PC-9 (cell line): ENCODE measurements at places on chromosomes 7 and 10. TPM values are rescaled to one million over a fixed set of nuclear protein-coding genes. Genes with fewer than 3 reads are reported as not detected.
A peak's percentile ranks its signal among the peaks of the same experiment; 100 is the strongest.

DNA sequence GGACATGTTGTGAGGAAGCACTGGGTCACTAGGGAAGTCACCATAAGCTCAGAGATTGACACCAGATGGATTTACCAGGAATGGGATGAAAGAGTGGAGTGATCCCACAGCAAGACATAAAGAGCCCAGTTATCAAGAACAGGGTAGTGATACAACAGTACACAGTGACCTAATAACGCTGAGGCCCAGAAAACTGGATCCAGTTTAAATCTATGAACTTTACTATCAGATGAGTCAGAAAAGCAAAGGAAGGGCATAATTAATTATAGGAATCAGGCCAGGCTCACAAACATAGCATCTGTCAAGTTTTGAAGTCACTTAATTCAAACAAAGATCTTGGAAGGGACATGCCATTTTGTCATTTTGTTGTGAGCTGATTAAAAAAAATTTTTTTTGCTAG lies 73.5 kb downstream of the LRRN3 start:
- no peak for DNase-seq

LIPF gene
- not detected in 2 replicates for total RNA-seq

- DNase-seq: no peak
Observed at GRCh38 chr10:33674491-33674890, 340.0 kb upstream of the NRP1 start.

DNA sequence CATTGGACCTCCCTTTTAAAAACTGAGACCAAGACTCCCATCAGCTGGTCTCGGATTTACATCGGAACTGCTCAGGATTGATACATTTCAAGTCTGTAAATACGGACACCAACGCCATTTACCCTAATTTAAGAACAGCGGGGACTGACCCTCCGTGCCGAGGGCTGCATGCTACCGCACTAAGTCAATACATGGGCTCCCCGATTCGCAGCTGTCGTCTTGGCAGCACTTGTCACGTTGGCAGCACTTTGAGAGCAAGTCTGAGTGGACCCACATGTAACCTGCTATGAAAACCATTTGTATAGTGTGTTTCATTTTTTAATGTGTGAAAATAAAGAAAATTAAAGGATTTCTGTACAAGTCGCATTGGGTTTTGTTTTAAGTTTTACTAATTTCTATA lies 83.4 kb downstream of the EZH2 start:
- no peak for DNase-seq

- no peak for DNase-seq
Observed at GRCh38 chr7:81680120-81680519, 89.7 kb downstream of the HGF start.

- DNase-seq: no peak
Observed at GRCh38 chr7:158993591-158993990, 137.2 kb downstream of the DYNC2I1 start.

NPSR1 gene
- not detected in 2 replicates for total RNA-seq

PLCE1 gene
- total RNA-seq: 14.8 and 15.2 TPM in 2 replicates

GRCh38 chr10:124484661-124485060 lies 23.0 kb downstream of the LHPP start:
- DNase-seq: no peak

OR9A2 gene
- total RNA-seq: not detected in 2 replicates

FFAR4 gene
- 0.25 TPM in 1 of 2 replicates, not detected in the other for total RNA-seq

DGKI gene
- total RNA-seq: 0.41 and 0.65 TPM in 2 replicates

GRCh38 chr7:92303761-92304160 lies 58.0 kb downstream of the ANKIB1 start:
- DNase-seq: no peak

DNA sequence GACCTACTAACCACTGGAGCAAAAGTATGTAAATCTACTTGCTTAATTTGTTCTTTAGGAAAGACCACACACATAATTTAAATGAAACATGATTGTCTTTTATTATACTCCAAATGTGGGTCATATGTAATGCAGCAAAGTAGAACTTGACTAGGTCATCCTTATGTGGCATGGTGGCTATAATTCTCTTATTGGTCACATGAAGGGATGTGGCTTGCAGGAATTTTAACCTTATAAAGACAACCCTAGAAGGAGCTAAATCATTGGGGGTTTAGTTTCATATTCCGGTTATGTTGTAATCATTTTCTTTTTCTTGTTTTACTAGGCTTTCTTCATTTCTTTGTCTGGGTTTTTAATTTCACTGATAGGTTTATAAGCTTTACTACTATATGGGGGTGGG lies 93.9 kb downstream of the SEPTIN7 start:
- no peak for DNase-seq

- no peak for DNase-seq
Observed at GRCh38 chr10:104199567-104199966, 32.6 kb downstream of the CFAP43 start.

KCNIP2 gene
- total RNA-seq: 4.0 and 5.1 TPM in 2 replicates

DNA sequence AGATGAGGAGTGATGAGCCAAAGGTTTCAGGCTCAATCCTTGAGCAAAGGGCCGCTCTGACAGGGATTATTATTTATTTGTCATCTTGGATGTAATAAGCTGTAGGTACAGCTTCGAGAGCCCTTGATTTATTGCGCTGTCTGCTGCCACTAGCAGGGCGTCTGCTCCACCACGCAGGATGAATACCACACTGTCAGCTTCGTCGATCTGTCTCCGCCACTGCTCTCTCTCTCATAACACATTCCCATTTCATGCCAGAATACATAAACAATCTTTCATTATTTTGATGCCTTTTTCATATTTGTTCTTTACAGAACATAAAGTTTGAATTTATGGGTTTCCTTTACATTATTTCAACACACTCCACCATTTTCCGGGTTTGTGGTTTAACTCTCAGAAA lies 276.6 kb downstream of the LRMDA start:
- no peak for DNase-seq

DNA sequence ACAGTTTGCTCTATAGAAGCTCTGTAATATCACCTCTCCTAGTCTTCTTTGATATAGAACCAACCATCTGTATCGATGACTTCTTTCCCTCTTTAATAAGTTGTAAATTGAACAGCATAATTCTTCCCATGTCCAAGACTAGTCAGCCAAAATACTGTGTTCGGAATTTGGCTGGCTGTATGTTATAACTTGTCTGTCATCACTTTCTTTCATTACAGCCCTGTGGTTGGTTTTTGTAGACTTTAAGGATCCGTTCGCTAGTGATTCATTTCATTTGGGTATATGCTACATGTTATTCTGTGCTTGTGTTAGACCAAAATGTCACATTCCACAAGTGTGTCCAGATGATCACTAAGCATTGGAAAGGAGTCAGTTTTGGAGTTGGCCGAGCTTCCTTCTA lies 155.4 kb upstream of the ITGB1 start:
- DNase-seq: no peak

TDRD1 gene
- total RNA-seq: not detected in 2 replicates

GRCh38 chr7:110918949-110919548 lies 171.9 kb upstream of the LRRN3 start:
- no peak for DNase-seq

DNA sequence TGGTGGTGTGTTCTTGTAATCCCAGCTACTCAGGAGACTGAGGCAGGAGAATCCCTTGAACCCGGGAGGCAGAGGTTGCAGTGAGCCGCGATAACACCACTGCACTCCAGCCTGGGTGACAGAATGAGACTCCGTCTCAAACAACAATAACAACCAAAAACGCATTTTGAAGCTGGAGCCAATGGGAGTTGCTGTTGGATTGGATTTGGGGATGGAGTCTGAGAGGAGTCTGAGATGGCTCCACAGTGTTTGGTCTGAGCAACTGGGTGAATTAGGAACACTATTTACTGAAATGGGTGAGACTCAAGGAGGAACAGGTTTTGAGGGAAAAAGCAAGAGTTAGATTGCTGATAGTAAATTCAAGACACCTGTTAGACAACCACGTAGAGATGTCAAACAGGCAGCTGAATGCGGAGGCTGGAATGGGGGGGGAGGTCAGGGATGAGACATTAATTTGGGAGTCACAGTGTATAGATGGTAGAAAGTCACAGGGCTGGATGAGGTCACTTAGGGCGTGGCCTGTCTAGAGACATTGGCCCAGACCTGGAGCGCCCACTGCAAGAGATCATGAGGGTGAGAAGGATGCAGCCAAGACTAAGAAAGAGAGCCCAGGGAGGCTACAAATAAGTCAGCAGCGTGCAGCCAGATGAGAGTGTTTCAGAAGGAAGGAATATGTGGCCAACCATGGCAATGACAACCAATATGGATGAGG lies 56.4 kb downstream of the CYCS start:
- DNase-seq: no peak

HECW1 gene
- 0.48 and 2.7 TPM in 2 replicates for total RNA-seq

DNA sequence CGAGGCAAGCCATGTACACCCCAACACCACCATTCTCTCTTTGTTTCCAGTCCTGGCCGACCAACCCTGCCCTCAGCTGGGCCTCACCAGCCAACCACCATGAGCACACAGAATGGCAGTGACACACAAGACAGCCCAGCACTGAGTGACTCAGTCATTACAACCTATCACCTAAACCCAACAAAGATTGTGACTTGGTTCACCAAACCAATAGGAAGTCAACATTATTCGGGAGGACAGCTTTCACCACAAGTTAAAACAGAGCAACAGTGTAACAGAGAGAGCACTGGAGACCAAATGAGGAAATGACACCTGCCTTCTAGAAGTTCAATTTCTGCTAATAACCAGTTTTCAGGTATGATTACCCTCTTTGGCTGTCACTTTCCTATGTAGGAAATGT lies 72.1 kb downstream of the DNMBP start:
- no peak for DNase-seq

BLNK gene
- total RNA-seq: 0.98 and 1.0 TPM in 2 replicates

PNLIPRP1 gene
- not detected in 2 replicates for total RNA-seq

GRCh38 chr7:32470871-32471270 lies 19.3 kb downstream of the LSM5 start:
- DNase-seq: no peak

- DNase-seq: no peak
Observed at GRCh38 chr10:131490991-131491594, 179.6 kb upstream of the TCERG1L start.

GSAP gene
- total RNA-seq: 15.6 and 17.2 TPM in 2 replicates

DNA sequence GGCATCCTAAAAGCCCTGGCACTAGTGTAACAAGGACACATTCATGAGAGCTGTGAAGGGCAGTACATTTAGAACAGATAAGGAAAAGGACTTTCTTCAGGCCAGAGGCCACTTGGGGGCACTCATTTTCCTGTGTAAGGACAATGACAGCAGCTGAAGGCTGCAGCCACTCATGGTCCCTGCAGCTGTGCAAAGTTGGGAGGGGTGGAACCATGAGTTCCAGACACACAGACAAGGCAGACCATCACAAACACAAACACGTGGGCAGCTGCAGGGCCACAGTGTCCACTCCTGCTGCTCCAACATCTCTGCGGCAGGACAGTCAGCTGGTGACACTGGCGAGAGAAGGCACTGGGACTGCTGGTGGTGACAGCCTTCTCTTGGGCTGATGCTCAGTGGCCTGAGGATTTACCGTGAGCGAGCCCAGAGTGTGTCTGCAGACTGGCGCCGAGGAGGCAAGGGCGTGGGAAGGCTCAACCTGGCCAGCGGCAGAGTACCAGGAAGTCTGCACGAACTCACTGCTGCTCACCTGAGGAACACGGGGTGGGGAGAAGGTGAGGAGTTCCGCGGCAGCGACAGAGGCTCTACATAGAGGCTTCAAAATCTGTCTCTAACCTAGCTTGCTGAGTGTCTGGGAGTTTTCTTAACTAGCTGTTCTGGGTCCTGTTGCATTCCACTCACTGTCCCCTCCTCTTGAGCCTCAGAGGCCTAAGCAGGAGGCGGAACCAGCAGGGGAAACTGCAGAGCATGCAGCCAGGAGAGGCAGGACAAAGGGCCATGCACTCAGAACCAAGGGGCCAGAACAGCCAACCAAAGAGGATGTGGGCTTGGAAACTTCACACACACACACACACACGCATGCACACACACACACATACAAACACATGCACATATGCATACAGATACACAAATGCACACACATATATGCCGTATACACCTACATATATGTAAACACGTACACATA lies 76.5 kb upstream of the DDC start:
- no peak for DNase-seq

CPA1 gene
- not detected in 2 replicates for total RNA-seq

DNA sequence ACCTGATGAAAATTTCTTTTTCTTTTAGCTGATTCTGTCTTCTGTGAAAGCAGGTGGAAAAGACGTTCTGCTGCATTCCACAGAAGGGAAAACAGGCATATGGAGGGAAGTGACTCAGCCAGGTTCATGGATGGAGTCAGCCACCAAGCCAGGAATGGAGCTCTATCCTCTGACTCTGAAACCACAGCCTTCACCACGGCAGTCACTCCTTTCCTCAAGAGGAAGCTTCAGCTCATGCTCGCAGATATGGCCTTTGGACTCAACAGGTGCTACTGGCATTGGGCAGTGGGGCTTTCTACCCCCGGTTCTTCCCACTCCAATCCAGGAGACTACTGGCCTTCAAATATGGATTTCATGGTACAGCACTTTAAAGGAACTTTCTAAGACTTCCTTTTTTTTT lies 11.5 kb upstream of the PLAU start:
- peak; percentile 99 for DNase-seq

GRCh38 chr7:84274029-84274638 lies 79.5 kb upstream of the SEMA3A start:
- DNase-seq: no peak
